Endothelial cell of umbilical vein (primary cell): ENCODE measurements at places on chromosomes 5 and 9. TPM values are rescaled to one million over a fixed set of nuclear protein-coding genes. Genes with fewer than 3 reads are reported as not detected.

GRCh38 chr5:111545031-111545430 is 32.7 kb upstream of the STARD4 start:
- no peak overlapping the region for H3K4me3 ChIP-seq
- H3K27me3 ChIP-seq = no peaks in the 10 kb centered on the region
- H3K27ac ChIP-seq = no peak overlapping the region

- H3K27me3 ChIP-seq = no peaks in the 10 kb centered on the region
- H3K36me3 ChIP-seq = no peaks in the 10 kb centered on the region
- H3K27ac ChIP-seq = peak overlapping the region; percentile 89
- no peak overlapping the region for H3K4me3 ChIP-seq
Measured at GRCh38 chr5:100840370-100840769, 62.7 kb downstream of the ST8SIA4 start.

The TXNDC8 gene
- not detected in 2 replicates for total RNA-seq

- no peaks in the 10 kb centered on the region for H3K4me1 ChIP-seq
- DNase-seq = no peak
- no peaks in the 10 kb centered on the region for H3K27me3 ChIP-seq
- no peak overlapping the region for H3K27ac ChIP-seq
Measured at GRCh38 chr5:15634591-15635288, 134.8 kb downstream of the FBXL7 start.

- no peak overlapping the region for H3K4me3 ChIP-seq
- no peak overlapping the region for H3K27ac ChIP-seq
- no peak for DNase-seq
- no peaks in the 10 kb centered on the region for H3K4me1 ChIP-seq
- H3K27me3 ChIP-seq = peaks cover 2% of the 10 kb centered on the region
Measured at GRCh38 chr5:111859533-111860270, 102.7 kb upstream of the NREP start.

- no peaks in the 10 kb centered on the region for H3K36me3 ChIP-seq
- H3K4me1 ChIP-seq = no peaks in the 10 kb centered on the region
- no peak for DNase-seq
- H3K4me3 ChIP-seq = no peak overlapping the region
Measured at GRCh38 chr5:117473165-117473564, 898.5 kb upstream of the SEMA6A start.

DNA sequence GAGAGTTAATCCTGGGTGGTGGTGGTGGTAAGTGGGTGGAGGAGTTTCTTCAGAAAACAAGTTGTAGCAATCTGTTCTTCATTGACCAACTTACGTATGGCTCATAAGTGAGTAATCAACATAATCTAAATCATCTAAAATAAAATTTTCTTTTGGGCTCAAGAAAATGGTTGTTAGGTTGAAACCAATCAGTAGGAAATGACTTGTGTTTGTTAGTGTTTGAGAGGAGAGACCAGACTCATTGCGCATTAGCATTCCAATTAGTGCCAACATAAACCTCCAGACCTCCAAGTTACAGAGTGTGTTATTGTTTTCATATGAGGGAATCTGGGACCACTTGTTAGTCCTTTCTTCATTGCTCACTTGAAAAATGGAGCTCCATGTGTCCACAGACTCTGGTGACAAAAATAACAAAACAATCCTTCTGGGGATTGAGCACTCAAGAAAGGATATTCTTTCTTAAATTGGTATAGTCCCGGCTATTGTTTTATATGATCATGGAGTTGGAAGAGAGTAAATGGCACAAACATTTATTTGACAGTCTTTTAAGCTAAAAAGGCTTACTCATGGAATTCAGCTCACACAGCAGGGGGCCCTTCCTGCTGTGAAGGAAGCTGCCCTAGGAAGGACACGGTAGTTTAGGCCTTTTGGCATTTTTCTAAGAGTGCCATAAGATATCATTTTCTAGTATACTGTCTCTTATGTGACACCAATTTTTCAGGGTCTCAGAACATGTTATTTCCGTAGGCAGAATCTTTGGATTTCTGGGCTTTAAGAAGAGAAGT is 441.1 kb downstream of the EBF1 start:
- H3K4me3 ChIP-seq = no peak overlapping the region
- H3K27ac ChIP-seq = no peak overlapping the region
- no peaks in the 10 kb centered on the region for H3K36me3 ChIP-seq
- H3K4me1 ChIP-seq = no peaks in the 10 kb centered on the region
- DNase-seq = no peak

- no peak overlapping the region for H3K27ac ChIP-seq
- peaks cover 10% of the 10 kb centered on the region for H3K27me3 ChIP-seq
- H3K4me1 ChIP-seq = no peaks in the 10 kb centered on the region
- no peaks in the 10 kb centered on the region for H3K36me3 ChIP-seq
Measured at GRCh38 chr9:34566972-34567371, 22.6 kb downstream of the CNTFR start.

The SPARC gene
- total RNA-seq = 3,114 and 3,174 TPM in 2 replicates

The NR4A3 gene
- 0.22 and 0.23 TPM in 2 replicates for total RNA-seq

DNA sequence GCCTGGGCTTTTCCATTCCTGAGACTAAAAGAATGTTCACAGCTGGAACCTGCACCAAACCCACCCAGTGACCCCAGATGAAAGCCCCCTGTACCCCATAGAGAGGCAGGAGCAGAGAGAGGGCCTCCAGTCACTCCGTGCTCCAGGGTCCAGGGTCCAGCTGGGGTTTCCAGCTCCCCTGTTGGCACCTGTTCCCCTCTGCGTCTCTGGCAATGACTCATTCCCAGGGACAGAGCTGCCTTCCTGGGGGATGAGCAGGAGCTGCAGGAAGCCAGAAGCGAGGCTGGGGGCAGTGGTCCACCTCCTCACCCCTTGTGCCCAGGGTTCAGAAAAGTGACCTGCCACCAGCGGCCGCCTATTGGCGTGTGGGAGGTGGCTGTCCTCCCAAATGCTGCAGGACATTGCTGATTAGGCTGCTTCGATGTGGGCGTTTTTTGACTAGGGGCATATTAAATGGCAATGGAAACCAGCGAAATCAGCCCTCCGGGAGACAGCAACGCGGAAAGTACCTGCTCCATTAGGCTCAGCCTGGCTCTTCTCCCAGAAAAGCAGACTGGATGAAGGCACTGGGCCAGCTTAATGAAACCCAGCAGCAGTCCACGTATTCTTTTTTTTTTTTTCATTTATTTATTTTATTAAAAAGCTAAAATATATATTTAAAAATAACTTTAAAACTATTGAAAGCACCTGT is 97.4 kb downstream of the DAP start:
- no peaks in the 10 kb centered on the region for H3K36me3 ChIP-seq
- H3K27ac ChIP-seq = no peak overlapping the region
- no peaks in the 10 kb centered on the region for H3K27me3 ChIP-seq
- DNase-seq = no peak

GRCh38 chr5:76999451-76999850 is 30.8 kb upstream of the AGGF1 start:
- no peak overlapping the region for H3K27ac ChIP-seq
- H3K27me3 ChIP-seq = peaks cover 8% of the 10 kb centered on the region
- H3K36me3 ChIP-seq = no peaks in the 10 kb centered on the region
- no peak for DNase-seq

- no peaks in the 10 kb centered on the region for H3K27me3 ChIP-seq
- H3K36me3 ChIP-seq = no peaks in the 10 kb centered on the region
- H3K4me3 ChIP-seq = no peak overlapping the region
- peaks cover 34% of the 10 kb centered on the region for H3K4me1 ChIP-seq
Measured at GRCh38 chr5:137205231-137206027, 293.7 kb downstream of the SPOCK1 start.

- no peak for DNase-seq
- H3K27me3 ChIP-seq = no peaks in the 10 kb centered on the region
- H3K27ac ChIP-seq = no peak overlapping the region
- H3K4me3 ChIP-seq = no peak overlapping the region
Measured at GRCh38 chr5:166382031-166382430, 1909.4 kb upstream of the WWC1 start.

The NR5A1 gene
- not detected in 2 replicates for total RNA-seq
